Right renal cortex interstitium (tissue), 3 donors: ENCODE measurements at places on chromosomes 12 and 14.

- DNase-seq: peak; percentile 21
Observed at GRCh38 chr14:81710232-81710845, 176.7 kb upstream of the SEL1L start.

- DNase-seq: no peak
Observed at GRCh38 chr14:57502586-57503254, 9.1 kb upstream of the CCDC198 start.

GRCh38 chr14:51400139-51400538 is 160.1 kb downstream of the TMX1 start:
- no peak for DNase-seq

- DNase-seq: no peak
Observed at GRCh38 chr14:75295061-75295461, 16.4 kb downstream of the FOS start.

- no peak for DNase-seq
Observed at GRCh38 chr14:90968025-90968424, 92.4 kb downstream of the RPS6KA5 start.

DNA sequence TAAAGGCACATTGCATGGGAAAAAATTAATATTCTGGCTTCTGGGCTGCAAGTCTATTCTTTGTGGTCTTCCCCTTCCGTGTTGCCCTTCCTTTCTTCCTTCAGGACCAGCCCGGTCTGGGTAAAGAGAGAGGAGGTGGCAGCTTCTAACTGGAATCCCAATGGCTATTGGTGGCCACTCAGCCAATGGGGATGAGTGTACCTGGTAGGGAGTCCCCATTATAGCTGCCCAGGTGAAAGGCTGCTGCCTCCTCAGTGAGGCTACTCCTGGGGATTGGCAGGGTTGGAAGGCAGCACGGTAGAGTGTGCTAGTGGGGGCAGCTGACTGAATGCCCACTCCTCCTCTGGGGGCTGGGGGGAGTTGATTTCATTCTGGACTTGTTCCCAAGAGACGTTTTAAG is 112.6 kb downstream of the RBM19 start:
- no peak for DNase-seq

- no peak for DNase-seq
Observed at GRCh38 chr12:50162230-50162629, 4.9 kb downstream of the CERS5 start.

- DNase-seq: no peak
Observed at GRCh38 chr12:8584004-8584403, 28.7 kb downstream of the AICDA start.

DNA sequence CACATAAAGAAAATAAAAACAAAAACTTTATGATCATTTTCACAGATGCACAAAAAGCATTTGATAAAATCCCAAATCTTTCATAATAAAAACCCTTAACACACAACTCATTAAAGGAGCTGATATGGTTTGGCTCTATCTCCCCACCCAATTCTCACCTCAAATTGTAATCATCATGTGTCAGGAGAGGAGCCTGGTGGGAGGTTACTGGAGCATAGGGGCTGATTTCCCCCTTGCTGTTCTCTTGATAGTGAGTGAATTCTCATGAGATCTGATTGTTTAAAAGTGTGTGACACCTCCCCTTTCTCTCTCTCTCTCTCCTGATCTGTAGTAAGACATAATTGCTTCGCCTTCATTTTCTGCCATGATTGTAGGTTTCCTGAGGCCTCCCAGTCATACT is 790.7 kb downstream of the C12orf50 start:
- no peak for DNase-seq
